Bronchus fibroblast of lung (primary cell): ENCODE measurements at places on chromosomes 3 and 15. TPM values are rescaled to one million over a fixed set of nuclear protein-coding genes. Genes with fewer than 3 reads are reported as not detected.

The REC114 gene
- total RNA-seq, result not detected in 2 replicates

The LRRFIP2 gene
- total RNA-seq, result 34.8 and 43.2 TPM in 2 replicates

The PLCH1 gene
- 0.30 TPM in 1 of 2 replicates, not detected in the other for total RNA-seq

The PLS1 gene
- total RNA-seq, result 1.6 and 2.2 TPM in 2 replicates

The ITIH4 gene
- 0.45 and 0.67 TPM in 2 replicates for total RNA-seq

The DNAH12 gene
- under 0.01 TPM in 1 of 2 replicates, not detected in the other for total RNA-seq

The SLC6A1 gene
- not detected in 2 replicates for total RNA-seq

The PLD1 gene
- 4.9 TPM in 2 replicates for total RNA-seq

The RASL12 gene
- 8.5 and 10.4 TPM in 2 replicates for total RNA-seq

The GPR27 gene
- not detected in 2 replicates for total RNA-seq

The ROBO2 gene
- 0.45 and 0.67 TPM in 2 replicates for total RNA-seq

The COL7A1 gene
- total RNA-seq, result 22.1 and 29.3 TPM in 2 replicates

The CLDN18 gene
- total RNA-seq, result not detected in 2 replicates

The DZIP1L gene
- total RNA-seq, result 9.2 and 13.6 TPM in 2 replicates

The GP5 gene
- total RNA-seq, result under 0.01 TPM in 1 of 2 replicates, not detected in the other

The RASGRP1 gene
- not detected in 2 replicates for total RNA-seq

The ALPK3 gene
- 0.74 and 0.84 TPM in 2 replicates for total RNA-seq

The ANAPC13 gene
- total RNA-seq, result 49.2 and 64.7 TPM in 2 replicates

The SLC38A3 gene
- 0.30 TPM in 1 of 2 replicates, not detected in the other for total RNA-seq

The ARGFX gene
- total RNA-seq, result not detected in 2 replicates

The SYNPR gene
- total RNA-seq, result not detected in 2 replicates

The TCTA gene
- 14.7 and 15.5 TPM in 2 replicates for total RNA-seq

The CCR3 gene
- total RNA-seq, result not detected in 2 replicates

The MCTP2 gene
- 1.8 TPM in 2 replicates for total RNA-seq

The AMT gene
- 2.5 and 2.7 TPM in 2 replicates for total RNA-seq

The IREB2 gene
- 7.9 and 9.2 TPM in 2 replicates for total RNA-seq
